ENCODE measurements at places on chromosomes 16 and 17. TPM values are rescaled to one million over a fixed set of nuclear protein-coding genes. Genes with fewer than 3 reads are reported as not detected.

CIBAR2 gene
- total RNA-seq: not detected

CCL2 gene
- not detected for total RNA-seq

KCNJ18 gene
- total RNA-seq: not detected

SPAG5 gene
- 1.0 TPM for total RNA-seq

STX1B gene
- under 0.01 TPM for total RNA-seq

NUPR1 gene
- total RNA-seq: 76.2 TPM

ZDHHC1 gene
- total RNA-seq: 5.3 TPM

CLDN6 gene
- total RNA-seq: 0.14 TPM

CHST4 gene
- under 0.01 TPM for total RNA-seq

PGAP6 gene
- 56.9 TPM for total RNA-seq

ZSCAN10 gene
- not detected for total RNA-seq

PIPOX gene
- total RNA-seq: 0.28 TPM

Measured in nasal cavity respiratory epithelium epithelial cell of viscerocranial mucosa (primary cell).